Smooth muscle cell of trachea (primary cell): ENCODE measurements at places on chromosomes 7 and 10. TPM values are rescaled to one million over a fixed set of nuclear protein-coding genes. Genes with fewer than 3 reads are reported as not detected.

CYP3A4 gene
- not detected in 2 replicates for total RNA-seq

OPN1SW gene
- total RNA-seq, result not detected in 2 replicates

PON2 gene
- 56.1 and 65.9 TPM in 2 replicates for total RNA-seq

GPR15LG gene
- total RNA-seq, result not detected in 2 replicates

ZNF239 gene
- total RNA-seq, result 5.5 TPM in 2 replicates

HOXA11 gene
- total RNA-seq, result under 0.01 TPM in 1 of 2 replicates, not detected in the other

TEX47 gene
- total RNA-seq, result not detected in 2 replicates

ADCYAP1R1 gene
- total RNA-seq, result not detected in 2 replicates

TBX20 gene
- total RNA-seq, result not detected in 2 replicates

TFR2 gene
- 0.33 TPM in 1 of 2 replicates, not detected in the other for total RNA-seq

EBLN1 gene
- not detected in 2 replicates for total RNA-seq

PNLIPRP3 gene
- 0.17 TPM in 1 of 2 replicates, not detected in the other for total RNA-seq

RASA4 gene
- total RNA-seq, result 6.5 and 7.4 TPM in 2 replicates

ACSL5 gene
- total RNA-seq, result 1.3 and 5.0 TPM in 2 replicates

GRM8 gene
- not detected in 2 replicates for total RNA-seq

SLC16A12 gene
- total RNA-seq, result under 0.01 and 0.17 TPM in 2 replicates

LRRD1 gene
- 0.15 TPM in 1 of 2 replicates, not detected in the other for total RNA-seq
